Renal pelvis (tissue), 12 donors: ENCODE measurements at places on chromosomes 2 and 18. TPM values are rescaled to one million over a fixed set of nuclear protein-coding genes. Genes with fewer than 3 reads are reported as not detected.

Gene CDH20
- polyA plus RNA-seq, result 3.7 TPM

DNA sequence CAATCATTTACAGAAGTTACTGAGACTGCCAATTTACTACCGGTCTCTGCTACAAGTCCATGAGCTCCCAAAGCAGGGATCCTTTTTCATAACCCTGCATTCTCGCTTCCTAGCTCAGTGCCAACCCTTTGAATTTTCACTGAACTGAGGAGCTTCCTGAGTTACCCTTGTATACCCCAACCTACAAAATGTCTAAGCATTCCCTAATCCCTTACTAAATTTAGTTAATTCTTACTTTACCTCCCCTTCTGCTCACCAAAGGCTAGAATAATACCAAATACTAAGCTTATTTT is 9.6 kb downstream of the MAT2A start:
- DNase-seq, result no peak

- no peak for DNase-seq
Observed at GRCh38 chr2:206218796-206219499, 55.5 kb upstream of the ZDBF2 start.

GRCh38 chr2:20313659-20314058 is 37.0 kb downstream of the PUM2 start:
- DNase-seq, result no peak

Gene AQP4
- 0.64 TPM for polyA plus RNA-seq

- no peak for DNase-seq
Observed at GRCh38 chr18:79796016-79796415, 1.7 kb upstream of the KCNG2 start.

Gene MRO
- 2.9 TPM for polyA plus RNA-seq

- peak; percentile 44 for DNase-seq
Observed at GRCh38 chr2:74690571-74690970, 36.5 kb downstream of the SEMA4F start.

- DNase-seq, result no peak
Observed at GRCh38 chr2:25127646-25128045, 40.7 kb downstream of the POMC start.

- no peak for DNase-seq
Observed at GRCh38 chr2:13596233-13596632, 879.5 kb downstream of the TRIB2 start.

Gene ZBTB14
- polyA plus RNA-seq, result 20.8 TPM

Gene FAM124B
- polyA plus RNA-seq, result 2.3 TPM

DNA sequence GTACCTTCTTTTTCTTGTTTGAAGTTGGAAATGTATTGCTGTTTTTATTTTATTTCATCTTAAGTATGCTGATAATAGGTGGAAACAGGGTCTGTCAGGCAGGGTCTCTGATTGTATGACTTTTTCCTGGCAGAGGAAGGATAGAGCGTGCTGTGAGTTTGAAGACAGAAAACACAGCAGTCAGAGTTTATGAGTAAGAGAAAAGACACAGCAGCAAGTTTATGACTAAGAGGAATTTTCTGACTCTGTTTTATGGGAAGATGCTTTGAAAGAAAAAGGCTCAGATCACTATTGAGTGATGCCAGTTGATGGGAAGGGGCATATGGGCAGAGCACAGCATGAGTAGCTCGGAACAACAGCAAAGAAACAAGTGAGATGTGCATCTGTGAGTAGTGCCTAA is 379.1 kb downstream of the MEIS1 start:
- no peak for DNase-seq

Gene SGO2
- 13.4 TPM for polyA plus RNA-seq

- no peak for DNase-seq
Observed at GRCh38 chr2:54371460-54372065, 84.6 kb upstream of the SPTBN1 start.

Gene C2orf92
- 6.6 TPM for polyA plus RNA-seq

Gene PER2
- polyA plus RNA-seq, result 8.0 TPM

DNA sequence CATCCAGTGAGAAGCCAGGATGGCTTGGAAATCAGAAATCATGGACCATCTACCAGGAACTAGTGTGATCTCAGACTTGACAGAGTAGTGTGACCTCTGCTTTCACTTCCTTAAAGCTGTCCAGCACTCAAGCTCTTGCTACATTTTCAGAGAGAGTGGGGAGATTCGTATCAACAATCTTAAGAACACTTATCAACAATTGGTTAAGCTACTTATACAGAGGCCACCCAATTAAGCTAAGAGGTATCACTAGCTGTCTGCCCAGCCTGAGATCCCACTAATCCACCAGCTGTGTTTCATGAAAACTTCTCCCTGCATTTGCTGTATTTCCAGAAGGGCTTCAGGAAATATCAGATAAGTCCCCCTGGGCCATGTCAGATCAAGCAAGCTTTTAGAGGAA is 4.2 kb downstream of the RPRM start:
- no peak for DNase-seq

GRCh38 chr2:190578158-190579057 is 43.9 kb upstream of the NEMP2 start:
- peak; percentile 11 for DNase-seq

- DNase-seq, result peak; percentile 50
Observed at GRCh38 chr18:59988098-59988706, 88.4 kb downstream of the PMAIP1 start.

- DNase-seq, result no peak
Observed at GRCh38 chr18:1050012-1050657, 145.5 kb downstream of the ADCYAP1 start.

DNA sequence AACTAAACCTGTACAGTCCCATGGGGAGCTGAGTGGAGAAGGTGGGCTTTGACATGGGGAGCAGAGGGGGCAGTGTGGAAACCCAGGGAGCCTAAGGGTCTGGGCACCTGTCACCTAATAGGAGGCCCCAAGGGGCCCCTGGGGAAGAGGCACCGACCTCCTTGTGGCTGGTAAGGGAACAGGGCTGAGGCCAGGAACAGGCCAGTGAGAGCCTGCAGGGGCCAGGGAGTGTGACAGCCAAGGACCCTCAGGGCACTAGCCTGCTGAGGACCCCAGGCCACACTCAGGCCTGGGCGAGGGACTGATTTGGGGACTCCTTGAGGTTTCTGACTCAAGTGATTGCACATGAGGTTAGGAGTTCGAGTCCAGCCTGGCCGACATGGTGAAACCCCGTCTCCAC is 24.5 kb upstream of the ALPP start:
- no peak for DNase-seq

Gene ST6GAL2
- polyA plus RNA-seq, result 14.6 TPM

DNA sequence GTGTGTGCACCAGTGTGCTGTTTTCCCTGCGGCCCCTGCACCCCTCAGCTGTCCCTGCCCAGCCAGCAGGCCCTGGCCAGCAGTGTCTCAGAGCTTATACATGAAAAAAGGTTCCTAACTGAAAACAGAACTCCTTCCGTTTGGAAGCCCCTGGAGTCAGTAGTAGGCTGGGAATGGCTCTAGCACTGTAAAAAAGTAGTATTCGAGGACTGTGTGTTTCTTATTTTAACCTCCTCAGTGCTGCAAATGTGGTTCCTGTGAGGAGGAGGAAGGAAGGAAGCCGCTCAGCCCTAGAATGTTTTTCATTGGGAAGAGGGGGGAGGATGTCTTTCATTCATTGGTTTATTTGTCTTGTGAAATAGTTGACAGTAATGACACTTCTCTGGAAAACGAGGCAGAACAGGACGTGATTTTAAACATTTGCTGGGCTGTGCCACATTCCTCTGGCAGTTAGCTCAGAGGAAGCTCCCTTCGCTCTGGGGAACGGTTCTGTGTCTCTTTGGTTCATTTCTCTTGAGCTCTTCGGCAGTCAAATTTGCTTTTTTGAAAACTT is 103.5 kb downstream of the SPTBN1 start:
- DNase-seq, result no peak

- DNase-seq, result no peak
Observed at GRCh38 chr2:120715353-120715752, 20.3 kb upstream of the GLI2 start.

Gene DUSP19
- 4.2 TPM for polyA plus RNA-seq
